NCI-H187 (cell line): ENCODE measurements at places on chromosomes 4 and X.

DNA sequence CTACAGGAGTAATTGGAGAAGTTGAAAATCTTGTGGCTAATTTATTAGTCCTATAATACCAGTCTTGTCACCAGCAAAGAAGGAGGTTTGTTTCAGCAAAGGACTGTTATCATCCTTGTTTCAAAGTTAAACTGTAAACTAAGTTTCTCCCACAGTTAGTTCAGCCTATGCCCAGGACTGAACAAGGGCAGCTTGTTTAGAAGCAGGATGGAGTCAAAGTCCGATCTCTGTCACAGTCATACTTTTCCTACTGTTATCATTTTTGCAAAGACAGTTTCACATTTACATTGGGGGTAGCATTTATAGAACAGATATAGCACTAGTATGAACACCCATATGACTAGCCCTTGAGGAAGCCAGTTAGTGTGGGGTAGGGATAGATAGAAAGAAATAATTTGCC lies 46.4 kb downstream of the AKAP4 start:
- no peak for DNase-seq

GRCh38 chr4:182695842-182696241 lies 221.3 kb downstream of the DCTD start:
- no peak for DNase-seq

- DNase-seq: no peak
Measured at GRCh38 chrX:119661486-119661885, 31.5 kb downstream of the SEPTIN6 start.

DNA sequence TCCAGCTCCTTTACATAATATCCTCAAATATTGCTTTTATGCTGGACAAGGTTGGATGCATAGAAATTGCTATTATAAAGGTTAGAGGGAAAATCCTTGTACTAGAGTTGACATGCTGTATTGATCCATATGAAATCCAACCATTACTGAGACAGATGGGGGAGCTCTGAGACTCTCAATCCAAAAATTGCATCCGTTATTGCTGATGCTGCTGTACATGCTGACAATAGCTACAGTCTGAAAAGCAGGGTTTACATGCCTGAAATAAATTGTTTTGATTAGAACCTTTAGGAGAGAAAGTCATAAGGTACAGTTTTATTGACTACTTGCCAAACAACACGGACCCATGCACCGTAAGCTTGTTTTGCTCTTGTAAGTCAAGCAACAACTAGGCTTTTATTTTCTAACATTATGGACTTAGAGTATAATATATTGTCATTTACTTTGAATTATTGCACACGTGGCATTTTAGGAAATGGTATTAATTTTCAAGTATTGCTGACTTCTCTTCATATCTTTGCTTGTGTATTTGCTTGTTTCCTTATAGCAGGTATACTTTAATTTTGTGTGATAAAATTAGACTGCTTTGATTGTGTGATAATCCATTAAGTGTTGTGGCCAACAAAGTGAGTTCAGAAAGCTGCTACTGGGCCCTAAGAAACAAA lies 1365.2 kb downstream of the STIM2 start:
- no peak for DNase-seq

- DNase-seq: no peak
Measured at GRCh38 chrX:143306991-143307937, 210.0 kb downstream of the SPANXN3 start.

DNA sequence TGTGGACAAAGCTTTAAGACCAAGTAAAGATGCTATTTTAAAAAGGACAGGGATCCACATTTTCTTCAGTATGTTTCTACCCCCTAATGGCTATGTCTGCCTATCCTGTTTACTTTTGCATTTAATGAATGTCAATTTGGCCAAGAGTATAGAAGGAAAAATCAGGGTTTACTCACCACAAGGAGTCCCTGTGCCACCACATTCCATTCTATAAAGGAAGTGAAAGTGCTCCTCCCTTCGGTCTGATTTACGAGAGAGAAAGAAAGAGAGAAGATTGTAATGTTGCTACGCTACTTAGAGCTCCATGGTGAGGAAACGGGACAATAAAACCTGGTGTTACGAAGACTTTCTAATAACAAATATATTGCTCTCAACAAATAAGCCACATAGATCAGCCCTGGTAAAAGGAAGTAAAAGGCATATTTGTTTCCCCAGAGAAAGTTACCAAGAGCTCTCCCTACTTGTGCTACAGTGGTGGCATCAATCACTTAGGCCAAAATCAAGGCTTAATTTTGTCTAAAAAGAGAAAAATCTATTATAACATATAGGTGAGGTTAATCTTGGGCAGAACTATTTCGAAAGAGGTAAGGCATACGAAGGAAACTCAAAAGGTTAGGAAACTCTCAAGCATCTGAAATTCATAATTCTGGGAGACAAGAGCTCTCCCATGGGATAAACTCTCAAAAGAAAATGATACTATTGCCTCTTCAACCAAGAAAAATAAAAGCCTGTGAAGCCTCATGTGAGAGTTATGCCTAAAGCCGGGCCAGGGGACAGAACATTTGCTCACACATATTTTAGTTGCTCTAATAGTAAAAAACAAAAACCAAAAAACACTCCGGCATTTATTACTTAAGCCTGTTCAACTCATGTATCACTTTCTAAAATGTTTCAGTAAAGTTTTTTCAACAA lies 29.5 kb downstream of the TAPT1 start:
- no peak for DNase-seq

DNA sequence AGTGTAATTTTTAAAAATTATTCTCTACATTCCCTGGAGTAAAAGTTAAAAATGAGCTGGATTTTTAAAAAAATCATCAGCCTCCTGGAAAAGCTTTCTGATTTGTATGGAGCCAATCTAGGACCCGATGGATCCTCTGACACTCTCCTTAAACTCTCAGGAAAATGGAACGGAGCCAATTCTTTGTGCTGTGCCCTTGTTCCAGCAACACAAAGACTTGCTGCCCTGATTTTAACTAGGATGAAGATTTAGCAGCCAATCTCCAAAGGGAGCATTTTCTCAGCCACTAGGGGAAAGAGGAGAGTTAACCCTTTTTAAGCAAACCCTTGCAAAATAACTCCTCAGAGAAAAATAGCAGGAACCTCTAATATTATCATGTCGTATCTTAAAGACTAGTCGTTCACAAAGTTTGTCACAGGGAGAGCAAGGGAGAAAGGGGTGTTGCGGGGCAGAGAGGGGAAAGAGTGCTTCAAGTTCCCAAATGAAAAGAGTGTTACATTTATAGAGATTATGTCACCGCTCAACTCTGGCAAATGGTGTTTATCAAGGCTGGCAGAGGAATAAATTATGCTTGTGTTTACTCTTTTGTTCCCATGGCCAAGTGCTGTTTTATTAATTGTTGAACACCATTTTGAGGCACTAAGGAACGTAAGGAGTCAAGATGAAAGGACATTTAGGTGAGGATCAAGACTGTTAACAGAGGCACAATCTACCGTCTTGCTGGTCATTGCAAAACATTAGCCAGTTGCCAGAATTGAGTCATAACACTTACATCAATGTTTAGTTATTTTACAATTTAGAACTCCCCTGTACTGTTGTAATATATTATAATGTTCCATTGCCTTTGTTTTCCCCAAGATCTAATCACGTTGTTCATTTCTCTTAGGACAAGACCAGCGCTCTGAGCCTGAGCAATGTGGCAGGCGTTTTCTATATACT lies 250.7 kb downstream of the THOC2 start:
- no peak for DNase-seq

DNA sequence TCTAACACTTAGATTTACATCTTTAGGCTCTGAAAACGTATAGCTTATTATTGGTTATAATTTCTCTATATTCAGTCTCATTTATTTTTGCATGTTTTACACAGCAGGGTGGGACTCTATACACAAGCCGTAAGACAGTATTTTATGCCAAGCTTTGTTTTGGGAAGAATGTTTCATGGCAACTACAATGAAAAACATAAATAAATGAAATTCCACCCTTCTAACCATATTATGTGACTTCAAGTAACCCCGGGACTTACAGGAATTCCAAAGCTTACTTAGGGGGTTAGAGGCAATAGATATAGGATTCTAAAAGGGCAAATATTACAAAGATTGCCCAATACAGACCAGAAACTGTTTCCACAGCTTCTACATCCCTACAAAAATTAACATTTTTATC lies 370.9 kb downstream of the PRR32 start:
- no peak for DNase-seq

DNA sequence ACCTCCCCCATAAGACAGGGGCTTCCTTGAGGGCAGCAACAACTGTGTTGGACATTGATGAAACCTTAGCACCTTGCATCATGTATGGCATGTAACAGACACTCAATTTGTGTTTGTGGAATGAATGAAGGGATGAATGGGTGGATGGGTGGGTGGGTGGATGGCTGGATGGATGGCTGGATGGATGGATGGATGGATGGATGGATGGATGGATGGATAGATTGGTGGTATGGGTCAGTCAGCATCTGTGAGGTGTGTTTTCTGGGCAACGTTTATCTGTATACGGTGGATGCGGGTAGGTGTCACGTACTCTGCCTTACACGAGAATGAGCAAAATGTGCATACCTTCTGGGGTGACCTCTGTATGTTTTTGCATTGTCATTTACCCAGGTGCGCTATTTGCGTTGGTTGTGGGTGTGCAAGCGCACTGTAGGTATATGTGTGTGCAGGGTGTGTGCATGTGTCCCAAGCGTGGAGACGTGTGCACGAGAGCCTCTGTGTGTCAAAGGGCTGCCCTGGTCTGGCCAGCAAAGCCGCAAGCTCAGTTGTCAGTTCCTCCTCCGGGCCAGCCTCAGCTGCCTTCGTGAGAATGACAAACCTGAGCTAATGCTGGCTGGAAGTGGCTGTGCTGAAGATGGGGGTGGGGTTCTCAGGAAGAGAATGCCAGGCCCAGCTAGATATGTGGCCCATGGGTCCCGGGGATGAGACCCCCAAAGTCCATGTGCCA lies 26.5 kb downstream of the ELF4 start:
- DNase-seq: no peak

DNA sequence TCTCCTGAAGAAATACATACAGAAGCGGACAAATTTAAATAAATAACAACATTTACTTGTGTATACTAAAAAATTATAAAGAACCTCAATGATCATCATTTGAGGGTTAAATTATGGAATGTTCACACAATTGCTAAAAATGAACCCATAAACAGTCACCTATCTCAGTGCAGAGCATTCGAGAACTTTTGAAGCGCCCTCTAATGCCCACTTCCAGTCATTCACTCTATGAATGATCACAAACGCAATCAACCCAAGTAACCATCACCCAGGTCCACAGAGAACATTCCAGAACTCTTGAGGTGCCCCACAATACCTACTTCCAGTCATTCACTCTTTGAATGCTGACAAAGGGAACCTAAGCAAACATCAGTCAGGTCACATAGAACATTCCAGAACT lies 103.5 kb upstream of the PLAC1 start:
- DNase-seq: no peak

GRCh38 chrX:31421441-31421840 lies 349.6 kb upstream of the FTHL17 start:
- no peak for DNase-seq

GRCh38 chrX:41291309-41291708 lies 42.7 kb upstream of the DDX3X start:
- no peak for DNase-seq

DNA sequence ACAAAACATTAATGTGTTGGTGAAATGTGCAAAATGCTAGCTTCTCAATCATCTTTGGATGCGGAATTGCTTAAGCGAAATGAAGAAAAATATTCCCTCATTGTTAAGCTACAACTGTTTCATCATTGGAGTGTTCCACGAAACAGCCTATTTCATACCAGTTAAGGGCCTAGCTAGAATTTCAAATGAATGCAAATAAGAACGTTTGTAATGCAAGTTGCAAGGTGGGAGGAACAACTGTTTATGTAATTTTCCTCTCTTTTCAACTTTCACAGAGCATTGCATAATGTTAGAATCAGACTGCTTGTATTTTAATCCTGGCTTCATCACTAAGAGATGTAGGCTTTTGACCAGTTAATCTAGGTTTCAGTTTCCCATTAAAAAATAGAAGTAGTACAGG lies 480.1 kb downstream of the IL1RAPL1 start:
- DNase-seq: no peak

- DNase-seq: no peak
Measured at GRCh38 chrX:73877687-73878086, 314.7 kb downstream of the CHIC1 start.

GRCh38 chr4:181792641-181793040 lies 450.6 kb upstream of the TENM3 start:
- DNase-seq: peak; percentile 33

GRCh38 chrX:149213264-149213663 lies 291.8 kb downstream of the IDS start:
- DNase-seq: no peak

- DNase-seq: no peak
Measured at GRCh38 chr4:69124941-69125340, 28.7 kb downstream of the UGT2B7 start.

GRCh38 chr4:3760841-3761240 lies 5.3 kb upstream of the ADRA2C start:
- DNase-seq: no peak
